ENCODE measurements at places on chromosomes 3 and 15.

- no peak for DNase-seq
Measured at GRCh38 chr3:157127831-157128767, 31.8 kb downstream of the CCNL1 start.

- DNase-seq, result no peak
Measured at GRCh38 chr15:64017082-64017588, 29.1 kb downstream of the DAPK2 start.

DNA sequence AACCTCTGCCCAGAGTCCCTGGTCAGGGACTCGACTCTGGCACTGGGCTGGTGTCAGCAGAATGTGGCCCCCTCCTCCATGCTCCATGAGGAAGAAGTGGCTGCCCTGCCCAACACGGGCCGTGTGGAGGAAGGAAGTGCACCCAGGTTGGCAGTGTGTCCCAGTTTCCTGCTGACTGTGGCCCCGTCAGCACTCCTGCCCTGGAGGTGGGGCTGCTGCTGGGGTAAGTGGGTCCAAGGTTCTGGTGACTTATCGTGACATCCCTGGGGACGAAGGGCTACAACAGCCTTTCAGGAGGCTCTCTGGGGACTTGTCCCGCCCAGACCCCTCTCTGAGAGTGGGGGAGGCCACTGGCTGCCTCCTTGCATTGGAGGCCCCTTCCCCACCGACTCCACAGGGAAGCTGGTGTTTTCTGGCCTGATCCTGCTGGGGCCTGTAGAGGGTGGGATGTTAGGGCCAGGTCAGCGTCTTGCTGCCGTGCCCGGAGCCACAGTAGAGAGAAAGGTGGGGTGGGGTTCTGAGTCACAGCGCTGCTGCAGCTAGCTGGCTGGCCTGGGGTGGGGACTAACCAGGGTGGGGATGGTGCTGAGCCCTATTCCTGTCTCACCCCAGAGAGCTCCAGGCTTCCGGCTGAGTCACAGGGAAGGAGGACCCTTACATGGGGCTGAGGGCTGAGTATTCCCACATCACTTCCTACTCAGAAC, 10.5 kb downstream of the SEMA4B start:
- DNase-seq, result no peak

- no peak for DNase-seq
Measured at GRCh38 chr3:189577050-189577951, 53.9 kb upstream of the TP63 start.

- no peak for DNase-seq
Measured at GRCh38 chr3:106345353-106346027, 476.7 kb upstream of the CBLB start.

GRCh38 chr15:92082006-92082843, 228.7 kb downstream of the SLCO3A1 start:
- DNase-seq, result peak; percentile 31

DNA sequence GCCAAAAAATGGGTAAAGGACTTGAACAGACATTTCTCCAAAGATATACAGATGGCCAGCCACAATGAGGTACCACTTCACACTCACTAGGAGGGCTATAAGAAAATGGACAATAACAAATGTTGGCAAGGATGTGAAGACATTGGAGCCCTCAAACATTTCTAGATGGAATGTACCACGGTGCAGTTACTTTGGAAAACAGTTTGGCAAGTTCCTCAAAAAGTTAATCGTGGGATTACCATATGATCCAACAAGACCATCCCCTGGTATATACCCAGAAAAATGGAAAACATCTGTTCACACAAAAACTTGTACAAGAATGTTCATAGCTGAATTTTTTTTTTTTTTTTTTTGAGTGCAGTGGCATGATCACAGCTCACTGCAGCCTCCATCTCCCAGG, 15.9 kb upstream of the HRH1 start:
- no peak for DNase-seq

DNA sequence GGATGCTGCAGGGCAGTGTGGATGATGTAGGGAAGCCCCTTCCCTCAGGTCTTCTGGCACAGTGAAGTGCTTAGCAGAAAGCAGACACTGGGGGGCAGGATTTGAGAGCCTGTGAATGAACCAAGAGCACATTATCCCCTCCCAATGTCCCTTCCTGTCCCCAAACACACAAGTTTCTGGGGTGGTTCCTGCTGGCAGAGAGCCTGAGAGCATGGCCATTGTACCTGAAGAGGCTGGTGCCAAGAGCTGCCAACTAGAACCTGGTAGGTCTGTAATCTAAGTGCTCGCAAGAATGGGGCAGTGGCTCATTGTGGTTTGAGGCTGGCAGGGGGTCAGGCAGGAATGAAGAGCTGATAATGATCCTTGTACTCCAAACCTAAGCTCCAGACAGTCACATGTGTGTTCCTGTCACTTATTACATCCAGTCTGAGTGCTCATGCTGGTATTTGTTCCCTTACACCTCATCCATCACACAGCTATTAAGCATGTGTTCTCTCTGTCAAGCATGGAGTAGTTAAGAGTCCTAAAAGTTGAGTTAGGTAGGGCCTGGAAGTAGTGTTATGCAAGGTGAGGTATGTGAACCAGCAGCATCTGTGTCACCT, 6.7 kb upstream of the CCR1 start:
- DNase-seq, result no peak

- no peak for DNase-seq
Measured at GRCh38 chr3:189739378-189739777, 108.2 kb downstream of the TP63 start.

DNA sequence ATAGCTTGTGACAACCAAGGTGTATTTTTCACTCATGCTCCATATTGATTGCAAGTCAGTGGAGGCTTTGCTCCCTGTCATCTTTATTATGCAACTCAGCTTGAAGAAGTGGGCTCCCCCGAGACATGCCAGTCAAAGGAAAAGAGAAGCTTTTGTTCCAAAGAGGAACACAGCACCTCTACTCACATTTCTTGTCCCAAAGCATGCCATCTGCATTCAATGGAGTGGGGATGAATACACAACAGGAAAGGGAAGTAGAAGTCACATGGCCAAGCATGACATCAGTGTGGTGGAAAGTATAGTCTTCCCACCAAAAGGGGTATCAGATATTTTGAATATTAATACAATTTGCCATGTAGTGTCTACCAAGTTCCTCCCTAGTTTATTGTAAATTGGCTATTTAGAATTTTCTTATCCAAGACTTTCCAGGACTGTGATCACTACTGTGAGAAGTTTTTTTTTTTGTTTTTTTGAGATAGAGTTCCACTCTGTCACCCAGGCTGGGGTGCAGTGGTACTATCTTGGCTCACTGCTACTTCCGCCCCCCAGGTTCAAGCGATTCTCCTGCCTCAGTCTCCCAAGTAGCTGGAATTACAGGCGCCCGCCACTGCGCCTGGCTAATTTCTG, 114.5 kb downstream of the GMPS start:
- no peak for DNase-seq

DNA sequence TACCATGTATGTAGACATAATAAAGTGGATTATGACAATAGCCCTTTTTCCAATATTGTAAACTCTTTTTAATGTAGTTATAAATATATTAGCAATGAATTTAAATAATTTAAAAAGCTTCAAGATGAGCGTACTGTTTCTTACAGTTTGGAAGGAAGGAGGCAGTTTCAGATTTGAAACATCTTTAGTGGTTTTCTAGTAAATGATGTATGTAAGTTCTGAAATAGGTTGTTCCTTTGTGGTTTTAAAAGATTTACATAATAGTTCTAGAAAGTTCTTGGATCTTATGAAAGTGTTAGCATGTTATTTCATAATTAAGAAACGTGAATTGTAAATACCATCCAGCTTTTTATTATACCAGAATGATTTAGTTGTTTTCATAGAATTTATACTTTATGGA, 16.0 kb downstream of the DNAJC19 start:
- no peak for DNase-seq

DNA sequence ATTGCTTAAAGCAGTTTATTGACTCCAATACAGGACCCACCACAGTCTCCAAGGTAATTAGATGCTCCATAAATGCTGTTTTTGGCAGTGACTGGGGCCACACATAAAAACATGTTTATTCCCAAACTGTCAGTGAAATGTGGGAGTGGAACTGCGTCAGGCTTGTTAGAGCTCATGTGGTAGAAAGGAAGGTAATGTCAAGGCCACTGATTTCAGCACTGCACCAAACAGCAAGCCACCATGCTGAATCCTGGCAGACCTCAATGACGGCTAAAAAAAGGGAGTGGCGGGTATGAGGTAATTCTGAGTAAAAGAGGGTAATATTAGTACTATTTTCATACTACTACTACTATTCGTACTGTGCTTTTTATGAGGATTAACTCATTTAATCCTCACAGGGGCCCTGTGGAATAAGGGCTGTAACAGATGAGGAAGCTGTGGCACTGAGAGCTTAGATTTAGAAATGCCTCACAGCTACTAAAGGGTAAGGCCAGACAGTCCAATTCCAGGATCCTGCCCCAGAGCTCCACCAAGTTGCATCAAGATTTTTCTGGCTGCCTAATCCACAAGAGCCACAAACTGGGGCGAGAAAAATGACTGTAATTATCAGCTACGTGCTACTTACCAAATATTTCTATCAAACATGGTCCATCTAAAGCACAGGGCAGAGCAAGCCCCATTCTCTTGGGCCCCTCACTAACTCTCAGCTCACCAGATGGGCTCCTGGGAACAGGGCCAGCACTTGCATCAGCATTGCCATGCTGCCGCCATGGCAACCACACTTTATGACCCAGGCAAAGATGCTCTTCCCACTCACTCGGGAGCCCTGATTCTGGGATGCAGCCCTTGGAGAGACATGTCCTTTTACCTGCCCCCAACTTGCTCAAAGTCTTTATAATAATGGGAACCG, 83.6 kb upstream of the SPATA12 start:
- DNase-seq, result no peak

DNA sequence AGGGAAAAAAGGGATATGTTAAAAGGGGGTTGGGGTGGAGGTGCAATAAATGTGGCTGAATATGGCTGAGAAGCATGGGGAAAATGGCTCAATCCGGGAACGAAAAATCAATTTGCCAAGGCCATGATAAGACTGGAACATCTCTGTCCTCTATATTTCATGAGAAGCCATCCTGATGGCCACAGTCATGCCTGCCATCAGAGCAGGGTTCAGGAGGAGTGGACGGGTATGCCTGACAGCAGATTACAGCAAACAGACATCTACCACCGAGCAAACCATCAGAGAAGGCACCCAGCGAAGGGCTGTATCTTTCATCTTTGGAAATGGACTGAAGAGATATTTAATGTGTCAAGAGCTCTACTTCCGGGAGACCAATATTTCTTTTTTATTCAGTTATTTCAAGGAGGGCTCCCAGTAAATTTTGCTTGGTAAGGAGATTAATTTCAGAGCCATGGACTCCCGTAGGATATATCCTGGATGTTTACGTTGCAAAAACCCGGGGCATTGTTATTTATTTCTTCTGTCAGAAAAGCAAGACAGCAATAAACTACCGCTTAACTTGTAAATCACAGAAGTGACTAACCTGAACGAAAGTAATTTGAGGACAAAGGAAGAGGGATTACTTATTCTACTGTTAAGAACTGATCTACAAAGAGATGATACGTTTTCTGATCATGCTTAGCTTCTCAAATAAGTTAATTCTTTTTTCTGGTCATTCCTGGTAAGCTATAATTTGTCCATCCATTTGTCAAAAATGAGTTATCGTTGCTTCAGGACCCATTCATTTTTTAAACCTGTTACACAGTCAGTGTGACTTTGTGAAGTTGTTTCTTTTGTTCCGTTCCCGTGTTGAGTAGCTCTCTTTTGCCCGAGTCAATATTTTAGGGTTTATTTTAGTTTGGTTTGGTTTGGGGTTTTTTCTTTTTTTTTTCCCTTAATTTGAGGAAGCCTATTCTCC, 80.6 kb upstream of the CHD2 start:
- no peak for DNase-seq

DNA sequence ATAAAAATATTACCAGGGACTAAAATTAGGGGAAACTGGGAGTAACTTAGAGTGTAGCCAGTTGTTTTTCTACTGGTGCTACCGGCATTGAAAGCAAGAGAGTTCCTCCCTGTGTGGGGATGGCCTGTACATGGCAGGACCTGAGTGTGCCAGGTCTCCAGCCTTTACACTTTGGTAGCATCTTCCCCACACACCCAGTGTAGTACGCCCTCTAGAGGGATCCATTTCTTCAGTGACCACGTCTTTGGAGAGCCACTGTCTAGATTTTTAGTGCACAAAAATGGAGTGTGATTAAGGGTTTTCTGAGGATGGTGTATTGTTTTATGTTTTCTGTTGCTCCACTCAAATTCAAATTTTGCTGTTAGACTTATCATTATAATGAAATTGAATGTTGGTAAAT, 507.0 kb upstream of the TPRG1 start:
- DNase-seq, result no peak

DNA sequence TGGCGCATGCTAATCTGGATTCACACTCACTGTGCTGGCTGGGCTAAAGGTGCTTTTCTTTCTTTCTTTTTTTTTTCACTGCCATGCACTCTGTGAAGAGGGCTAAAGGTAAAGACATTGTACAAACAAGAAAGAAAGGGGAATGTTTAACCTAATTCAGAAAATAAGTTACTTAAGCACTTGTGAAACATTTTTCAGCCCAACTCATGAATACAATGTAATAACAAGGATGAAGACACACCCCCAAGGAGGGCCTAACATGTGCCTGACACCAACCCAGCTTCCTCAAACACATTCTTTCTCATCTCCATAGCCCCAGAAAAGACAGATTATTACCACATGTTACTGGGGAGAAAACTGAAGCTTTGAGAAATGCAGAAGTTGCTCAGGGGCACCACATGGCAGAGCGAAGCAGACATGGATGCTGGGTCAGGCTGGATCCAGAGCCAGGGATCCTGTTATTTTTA, 5.7 kb downstream of the STIMATE start:
- DNase-seq, result no peak

DNA sequence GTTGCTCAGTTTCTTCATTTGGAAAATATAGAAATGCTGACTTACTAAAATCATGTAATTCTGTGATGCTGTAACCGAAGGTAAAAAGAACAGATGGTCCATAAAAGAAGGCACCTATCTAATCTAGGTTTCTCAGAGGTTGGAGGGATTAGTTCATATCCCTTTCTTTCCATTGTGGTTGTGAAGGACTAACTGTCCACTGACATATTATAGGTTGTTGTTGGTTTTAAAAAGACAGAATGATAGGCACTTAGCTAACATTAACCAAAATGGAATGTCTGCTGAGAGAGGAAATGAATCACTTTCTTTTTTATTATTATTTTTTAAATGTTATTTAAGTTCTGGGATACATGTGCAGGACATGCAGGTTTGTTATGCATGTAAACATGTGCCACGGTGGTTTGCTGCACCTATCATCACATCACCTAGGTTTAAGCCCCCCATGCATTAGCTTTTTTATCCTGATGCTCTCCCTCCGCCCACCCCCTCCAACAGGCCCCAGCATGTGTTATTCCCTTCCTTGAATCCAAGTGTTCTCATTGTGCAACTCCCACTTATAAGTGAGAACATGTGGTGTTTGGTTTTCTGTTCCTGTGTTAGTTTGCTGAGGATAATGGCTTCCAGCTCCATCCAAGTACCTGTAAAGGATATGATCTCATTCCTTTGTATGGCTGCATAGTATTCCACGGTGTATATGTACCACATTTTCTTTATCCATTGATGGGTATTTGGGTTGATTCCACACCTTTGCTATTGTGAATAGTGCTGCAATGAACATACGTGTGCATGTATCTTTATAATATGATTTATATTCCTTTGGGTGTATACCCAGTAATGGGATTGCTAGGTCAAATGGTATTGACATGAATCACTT, 45.8 kb downstream of the ALDH1A2 start:
- no peak for DNase-seq

All from immature natural killer cell (primary cell).